Omental fat pad (tissue), 4 donors: ENCODE measurements at places on chromosomes 1 and 21.

GRCh38 chr1:221182791-221183533 is 303.7 kb downstream of the HLX start:
- DNase-seq = no peak

GRCh38 chr1:160080381-160081100 is 797 bp upstream of the KCNJ9 start:
- DNase-seq = no peak

DNA sequence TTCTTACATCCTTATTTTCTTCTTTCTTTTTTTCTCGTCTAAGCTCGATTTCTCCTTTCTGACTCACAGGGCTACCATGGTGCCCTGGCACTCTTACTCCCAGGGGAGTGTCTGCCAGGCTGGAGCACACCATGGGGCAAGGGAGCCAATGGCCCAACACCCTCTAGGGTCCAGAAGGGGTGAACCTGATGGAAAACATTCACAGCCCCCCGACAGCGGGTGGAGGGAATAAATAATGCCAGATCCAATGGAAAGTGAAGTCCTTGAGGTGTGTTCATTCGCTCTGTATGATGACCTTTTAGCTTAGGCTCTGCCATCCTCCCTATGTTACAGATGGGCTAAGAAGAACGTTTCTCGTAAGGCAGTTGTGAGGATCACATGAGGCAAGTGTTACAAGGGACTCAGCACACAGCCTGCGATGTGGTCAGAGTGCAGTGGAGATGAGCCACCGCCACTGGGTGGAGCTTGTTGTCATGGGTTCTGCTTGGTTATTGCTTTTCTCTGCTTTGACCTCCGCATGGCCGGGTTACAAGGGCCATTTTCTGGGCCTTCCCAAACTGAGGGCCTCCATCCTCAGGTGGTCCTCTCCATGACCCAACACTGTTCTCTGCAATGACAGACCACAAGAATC is 3.5 kb upstream of the FCMR start:
- no peak for DNase-seq

DNA sequence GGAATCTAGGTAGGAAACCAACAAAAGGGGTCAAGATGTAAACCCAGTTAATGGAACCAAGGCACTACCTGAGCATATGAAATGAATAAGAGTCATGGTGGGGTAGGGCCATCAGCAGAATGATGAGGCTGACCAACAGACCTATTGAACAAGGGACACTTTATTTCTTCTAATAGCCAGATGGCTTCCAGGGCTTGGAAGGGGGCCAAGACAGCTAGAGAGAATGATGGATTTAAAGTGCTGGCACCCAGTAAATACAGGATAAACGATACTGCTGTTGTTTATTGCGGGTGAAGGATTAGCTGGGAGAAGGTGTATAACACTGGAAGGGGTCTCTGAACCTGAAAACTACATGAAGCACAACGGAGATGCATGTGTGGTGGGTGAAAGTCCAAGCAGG is 15.6 kb downstream of the DDAH1 start:
- no peak for DNase-seq

GRCh38 chr1:101344745-101345144 is 107.9 kb downstream of the S1PR1 start:
- no peak for DNase-seq

DNA sequence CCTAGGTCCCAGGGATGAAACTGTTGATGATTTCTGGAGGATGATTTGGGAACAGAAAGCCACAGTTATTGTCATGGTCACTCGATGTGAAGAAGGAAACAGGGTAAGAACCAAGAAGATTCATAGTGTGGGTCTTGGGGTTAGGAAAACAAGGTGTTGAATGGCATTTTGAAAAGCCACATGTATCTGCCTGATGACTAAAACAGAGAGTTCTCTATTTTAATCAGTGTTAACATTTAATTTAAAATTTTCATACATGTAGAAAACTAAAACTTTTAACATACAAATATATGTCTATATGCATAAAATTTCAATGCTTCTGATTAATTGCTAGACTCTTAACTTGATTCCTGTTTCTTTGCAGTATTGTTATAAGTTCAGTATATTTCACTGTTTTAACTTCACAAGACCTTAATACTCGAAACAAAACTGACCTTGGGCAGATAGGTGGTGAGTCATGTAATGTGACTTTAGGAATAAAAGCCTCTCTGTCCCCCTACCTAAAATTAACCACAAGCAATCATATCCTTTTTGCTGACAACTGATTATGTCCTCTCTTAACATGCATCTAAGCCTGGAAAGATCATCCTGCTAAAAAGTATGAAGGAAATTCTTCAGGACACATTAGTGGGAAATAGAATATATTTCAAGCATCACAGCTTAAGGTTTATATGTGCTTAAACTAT is 95.6 kb downstream of the PTPRC start:
- DNase-seq = no peak

- no peak for DNase-seq
Measured at GRCh38 chr1:9284061-9284460, 8.6 kb upstream of the SPSB1 start.

- DNase-seq = no peak
Measured at GRCh38 chr1:108016451-108016920, 51.5 kb upstream of the VAV3 start.

DNA sequence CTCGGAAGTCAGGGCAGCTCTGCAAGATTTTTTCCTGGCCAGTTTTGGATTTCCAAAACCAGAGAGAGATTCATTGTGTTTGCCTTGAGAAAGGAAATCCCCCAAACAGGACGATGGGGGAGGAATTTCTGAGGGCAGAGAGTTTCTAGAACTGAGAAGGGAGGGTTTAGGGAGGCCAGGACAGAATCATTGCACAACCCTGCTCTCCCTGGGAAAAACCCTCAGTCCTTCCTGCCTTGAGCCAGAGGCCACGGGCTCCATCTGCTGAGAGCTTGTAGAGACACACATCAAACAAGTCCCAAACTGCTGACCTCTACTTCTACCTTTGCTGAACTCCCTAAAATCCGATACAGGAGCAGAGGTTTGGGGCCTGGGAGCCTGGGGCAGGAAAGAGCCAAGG is 99.7 kb downstream of the NMNAT2 start:
- DNase-seq = no peak

DNA sequence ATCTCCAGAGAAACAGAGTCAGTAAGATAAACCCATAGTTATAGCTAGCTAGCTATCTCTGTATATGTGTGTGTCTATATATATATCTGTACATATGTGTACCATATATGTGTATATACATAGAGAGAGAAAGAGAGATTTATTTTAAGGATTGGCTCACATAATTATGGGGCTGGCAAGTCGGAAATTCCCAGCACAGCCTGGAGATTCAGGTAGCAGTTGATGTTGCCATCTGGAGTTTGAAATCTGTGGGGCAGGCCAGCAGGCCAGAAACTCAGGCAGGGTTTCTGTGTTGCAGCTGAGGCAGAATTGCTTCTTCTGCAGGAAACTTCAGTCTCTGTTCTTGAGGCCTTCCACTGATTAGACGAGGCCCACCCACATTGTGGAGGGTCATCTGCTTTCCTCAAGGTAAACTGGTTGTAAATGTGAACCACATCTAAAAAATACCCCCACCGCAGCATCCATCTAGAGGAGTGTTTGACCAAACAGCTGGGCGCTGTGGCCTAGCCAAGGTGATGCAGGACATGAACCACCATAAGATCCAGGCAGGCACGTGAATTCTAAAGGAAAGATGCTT is 81.0 kb downstream of the FBXO2 start:
- no peak for DNase-seq

- DNase-seq = no peak
Measured at GRCh38 chr1:41672173-41672572, 187.7 kb upstream of the EDN2 start.

- no peak for DNase-seq
Measured at GRCh38 chr1:177162243-177162642, 2.3 kb downstream of the ASTN1 start.

DNA sequence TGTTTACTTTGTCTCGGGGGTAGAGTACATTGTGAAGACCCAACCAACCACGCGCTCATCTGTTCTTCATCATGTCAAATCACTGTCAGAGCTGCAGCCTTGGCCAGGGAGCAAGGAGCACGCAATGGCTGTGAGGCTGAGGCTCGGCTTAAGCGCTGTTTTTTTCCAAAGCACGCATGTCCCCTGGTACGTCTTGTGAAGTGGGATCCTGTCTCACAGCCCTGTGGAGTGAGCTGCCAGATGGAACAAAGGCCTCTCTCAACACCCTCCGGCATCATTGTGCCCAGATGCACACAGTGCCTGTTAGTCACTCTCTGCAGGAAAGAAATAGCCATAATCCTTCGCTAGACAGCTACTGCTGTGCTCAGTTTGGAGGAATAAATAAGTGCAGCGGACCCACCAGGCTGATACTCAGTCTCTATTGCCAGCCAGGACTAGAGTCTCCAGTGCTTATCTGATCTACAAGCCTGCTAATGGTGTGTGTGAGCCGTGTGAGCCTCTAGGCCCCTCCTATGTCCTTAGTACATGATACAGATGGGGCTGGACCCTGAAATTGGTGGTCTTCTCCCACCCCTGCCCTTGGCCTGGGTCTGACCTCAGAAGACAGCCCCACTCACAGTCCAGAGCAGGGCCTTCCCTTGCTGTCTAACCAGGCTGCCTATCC is 91.3 kb upstream of the COA6 start:
- no peak for DNase-seq

DNA sequence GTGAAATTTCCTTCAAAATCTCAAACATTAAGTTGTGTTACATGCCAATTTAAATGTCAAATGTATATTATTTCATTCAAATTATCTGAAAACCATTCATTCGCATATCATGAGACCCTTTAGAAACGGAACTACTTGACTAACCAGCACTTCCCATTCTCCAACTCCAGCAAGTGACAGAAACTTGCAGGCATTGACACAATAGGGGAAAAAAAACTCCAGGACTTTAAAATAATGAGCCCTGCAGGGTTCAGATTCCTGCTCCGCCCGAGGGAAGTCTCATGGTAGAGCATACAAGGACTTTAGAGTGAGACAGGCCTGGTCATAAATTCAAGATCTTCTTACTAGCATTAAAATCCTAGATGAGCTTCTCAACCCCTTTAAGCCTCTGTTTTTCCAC is 138.9 kb downstream of the NR5A2 start:
- DNase-seq = no peak

DNA sequence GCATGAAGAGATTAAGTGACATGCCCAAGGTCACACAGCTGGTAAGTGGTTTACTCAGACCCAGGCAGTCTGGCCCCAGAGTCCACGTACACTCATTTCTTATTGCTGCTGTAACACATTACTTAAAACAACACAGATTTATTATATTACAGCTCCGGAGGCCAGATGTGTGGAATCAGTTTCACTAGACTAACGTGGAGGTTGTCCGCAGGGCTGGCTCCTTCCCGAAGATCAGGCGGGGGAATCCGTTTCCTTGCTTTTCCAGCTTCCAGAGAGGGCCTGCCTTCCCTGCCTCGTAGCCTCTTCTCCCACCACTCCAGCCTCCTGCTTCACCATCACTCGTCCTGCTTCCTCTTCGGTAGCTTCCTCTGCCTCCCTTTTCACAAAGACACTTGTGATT is 81.2 kb downstream of the KCNN3 start:
- DNase-seq = no peak

DNA sequence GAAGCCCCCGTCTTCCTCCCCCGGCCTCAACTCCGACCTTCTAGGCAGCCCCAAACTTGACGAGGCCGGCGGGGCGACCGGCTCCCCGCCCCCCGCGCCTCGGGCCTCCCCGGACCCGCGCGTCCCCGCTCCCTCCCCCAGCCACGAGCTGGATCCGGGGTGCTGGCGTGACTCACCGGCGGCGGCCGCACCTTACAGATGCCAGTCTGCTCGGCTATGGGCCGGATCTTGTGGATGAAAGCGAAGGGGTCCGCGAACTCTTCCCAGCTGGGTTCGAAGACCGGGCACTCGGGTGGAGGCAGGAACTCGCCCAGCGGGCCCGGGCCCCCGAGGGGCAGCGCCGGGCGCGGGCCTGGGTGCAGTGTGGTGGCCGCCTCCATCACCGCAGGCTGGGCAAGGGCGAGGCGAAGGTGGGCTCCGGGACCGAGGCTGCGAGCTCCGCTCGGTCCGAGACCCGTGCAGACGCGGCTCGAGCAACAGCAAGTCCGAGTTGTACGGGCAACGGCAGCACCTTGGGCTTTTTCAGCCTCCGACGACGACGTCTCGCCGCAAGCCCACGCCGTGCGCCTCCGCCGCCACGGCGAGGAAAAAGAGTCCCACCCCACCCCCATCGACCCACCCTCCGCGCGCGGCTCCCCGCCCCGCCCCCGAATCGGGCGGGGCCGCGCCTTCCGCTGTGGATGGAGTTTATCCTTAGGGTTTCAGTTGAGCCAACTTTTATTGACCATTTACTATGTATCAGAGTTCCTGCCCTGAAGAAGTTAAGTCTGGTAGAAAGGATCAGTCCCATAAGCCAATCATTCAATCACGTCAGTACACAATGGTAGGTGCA is at the start of gene KDM5B:
KDM5B (minus strand) TSS at position 496 of the 832 bp plus-strand sequence; CDS start at position 380, 116 bp downstream.
- peak; percentile 25 for DNase-seq

- DNase-seq = no peak
Measured at GRCh38 chr1:42089246-42089645, 64.0 kb upstream of the GUCA2B start.

- DNase-seq = no peak
Measured at GRCh38 chr1:107789817-107790524, 175.0 kb downstream of the VAV3 start.

DNA sequence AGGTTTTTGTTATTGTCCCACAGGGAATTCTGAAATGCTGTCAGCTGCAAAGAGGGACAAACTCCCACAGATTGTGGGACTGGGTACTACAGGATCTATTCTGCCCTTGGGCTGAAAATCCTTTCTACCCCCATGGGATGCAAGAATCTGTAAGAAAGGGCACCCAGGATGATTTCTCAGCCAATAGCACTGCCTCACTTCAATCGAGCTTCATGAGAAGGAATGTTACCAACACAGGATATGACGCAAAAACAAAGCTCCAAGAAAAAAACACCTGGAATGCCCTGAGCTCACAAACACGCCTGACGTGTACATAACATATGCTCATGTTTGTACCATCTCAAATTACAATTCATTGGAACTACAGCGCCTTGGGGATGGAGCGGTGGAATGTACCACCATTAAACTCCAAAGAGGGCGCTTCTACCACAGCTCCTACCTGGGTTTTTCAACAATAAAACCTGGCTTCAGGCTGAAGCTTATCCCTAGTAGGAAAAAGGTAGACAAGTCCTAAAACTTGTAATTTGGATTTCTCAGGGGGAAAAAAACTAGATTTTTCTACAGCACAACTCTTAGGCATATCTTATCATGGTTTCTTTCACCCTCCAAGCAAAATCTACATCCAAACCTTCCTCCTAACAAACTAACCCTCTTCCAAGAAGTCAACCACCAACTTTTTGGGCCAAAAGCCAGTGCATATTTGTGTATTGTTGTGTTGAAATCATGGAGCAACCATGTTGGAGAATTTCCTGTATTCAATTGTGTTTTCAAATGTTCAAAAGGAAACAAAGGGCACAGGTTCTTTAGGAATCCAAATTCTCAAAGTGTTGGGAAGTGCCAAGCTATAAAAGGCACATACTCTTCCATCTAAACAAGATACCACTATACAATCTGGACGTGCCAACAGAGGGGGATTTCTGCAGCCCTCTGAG is 78.9 kb downstream of the TGFBR3 start:
- no peak for DNase-seq
